ENCODE measurements at places on chromosomes 7 and 10. TPM values are rescaled to one million over a fixed set of nuclear protein-coding genes. Genes with fewer than 3 reads are reported as not detected.
A peak's percentile ranks its signal among the peaks of the same experiment; 100 is the strongest.

LIPM gene
- total RNA-seq, result not detected

DNA sequence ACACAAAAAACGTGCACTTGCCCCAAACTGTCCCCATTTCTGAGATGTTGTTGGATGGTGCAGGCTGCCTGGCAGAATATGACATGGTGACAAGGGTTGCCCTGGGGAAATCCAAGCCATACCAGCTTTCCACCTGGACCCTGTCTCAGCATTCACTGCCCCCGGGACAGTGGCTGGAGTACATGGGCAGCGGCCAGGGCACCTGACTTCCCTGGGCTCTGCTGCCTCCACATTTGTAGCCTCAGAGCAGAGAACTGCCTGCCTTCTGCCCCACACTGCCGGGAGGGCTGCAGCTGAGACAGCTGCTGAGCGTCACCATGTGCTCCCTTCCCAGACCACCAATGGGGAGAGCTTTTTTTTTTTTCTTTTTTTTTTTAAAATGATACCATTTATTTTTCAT lies 222.9 kb upstream of the ZNF32 start:
- DNase-seq, result no peak
- H3K4me3 ChIP-seq, result no peak overlapping the region
- no peaks in the 10 kb centered on the region for H3K27me3 ChIP-seq
- no peak overlapping the region for H3K27ac ChIP-seq

DNA sequence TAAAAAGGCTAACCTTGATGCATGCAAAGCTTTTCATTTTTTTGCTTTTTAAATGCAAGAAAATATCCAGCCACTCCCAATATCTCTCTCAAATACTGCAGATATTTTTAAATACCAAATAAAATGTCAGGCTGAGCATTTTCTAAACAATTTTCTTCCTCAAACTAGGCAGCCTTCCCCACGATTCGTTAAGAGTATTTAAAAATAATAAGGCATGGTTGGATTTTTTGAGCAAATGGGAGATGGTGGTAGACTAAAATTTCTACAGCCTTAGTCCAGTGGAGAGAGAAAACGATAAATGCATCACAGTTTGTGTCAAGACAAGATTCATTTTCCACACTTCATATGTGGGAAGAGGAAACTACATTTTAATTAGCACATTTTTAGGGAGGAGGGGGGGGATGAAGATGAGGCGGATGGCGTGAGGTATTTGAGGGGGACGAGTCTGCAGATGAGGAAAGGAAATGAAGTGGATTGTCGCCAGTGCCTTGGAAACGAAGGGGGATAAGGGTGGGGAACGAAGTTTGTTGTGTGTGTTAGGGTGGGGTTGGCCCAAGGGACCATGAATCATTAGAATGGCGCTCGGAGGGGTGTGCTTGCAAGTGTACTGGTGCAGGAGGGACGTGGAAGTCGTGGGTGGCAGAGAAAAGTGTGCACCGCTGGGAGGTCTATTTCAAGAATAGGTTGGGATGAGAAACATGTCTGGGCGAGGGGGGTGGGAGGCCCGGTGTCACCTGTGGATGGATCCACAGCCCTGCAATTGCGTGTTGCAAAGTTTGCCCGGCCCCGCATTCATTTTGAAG lies 1.2 kb upstream of the ADD3 start:
- no peak for DNase-seq
- H3K36me3 ChIP-seq, result no peaks in the 10 kb centered on the region
- H3K27ac ChIP-seq, result peak overlapping the region; percentile 81
- H3K4me3 ChIP-seq, result no peak overlapping the region
- H3K4me1 ChIP-seq, result peaks cover 28% of the 10 kb centered on the region

DNA sequence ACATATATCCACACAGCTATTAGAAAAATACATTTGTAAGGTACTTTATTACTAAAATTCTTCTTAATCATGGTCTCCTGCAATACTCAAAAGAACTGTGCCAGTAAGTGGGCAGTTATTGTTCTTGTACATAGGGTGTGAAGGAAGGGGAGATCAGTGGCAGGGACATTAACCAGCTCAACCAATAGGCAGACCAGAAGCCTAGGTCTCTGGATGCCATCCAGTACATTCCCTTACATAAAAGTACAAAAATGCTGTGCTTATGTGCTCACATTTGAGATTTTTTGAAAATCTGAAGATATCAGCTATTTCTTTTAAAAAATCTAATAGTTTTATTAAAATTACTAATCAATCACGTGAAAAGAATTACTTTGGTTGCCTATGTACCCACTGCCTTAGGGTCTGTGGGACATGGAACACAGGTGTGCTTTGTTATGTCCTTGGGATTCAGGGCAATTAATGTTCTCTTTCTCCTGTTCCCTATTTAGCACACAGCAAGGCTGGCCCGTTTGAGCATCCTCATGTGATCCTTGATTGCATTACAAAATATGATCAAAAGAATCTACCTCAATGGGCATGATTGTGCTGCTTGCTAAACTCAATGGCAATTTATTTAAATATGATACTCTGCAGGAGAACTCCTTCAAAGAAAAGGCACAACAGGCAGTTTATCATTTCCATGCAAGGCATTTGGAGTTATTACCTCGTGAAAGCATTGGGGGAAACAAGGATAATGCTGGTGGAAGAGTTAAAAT lies 22.7 kb downstream of the TWIST1 start:
- no peak for DNase-seq
- no peaks in the 10 kb centered on the region for H3K27me3 ChIP-seq
- no peaks in the 10 kb centered on the region for H3K36me3 ChIP-seq
- no peaks in the 10 kb centered on the region for H3K4me1 ChIP-seq
- no peak overlapping the region for H3K4me3 ChIP-seq

GRCh38 chr7:48084727-48085432 lies 4.2 kb upstream of the UPP1 start:
- H3K36me3 ChIP-seq, result no peaks in the 10 kb centered on the region
- peaks cover 64% of the 10 kb centered on the region for H3K4me1 ChIP-seq
- DNase-seq, result peak; percentile 47
- no peak overlapping the region for H3K4me3 ChIP-seq
- H3K27me3 ChIP-seq, result no peaks in the 10 kb centered on the region

GRCh38 chr7:158103378-158103777 lies 484.2 kb downstream of the PTPRN2 start:
- no peak overlapping the region for H3K27ac ChIP-seq
- H3K4me3 ChIP-seq, result no peak overlapping the region
- no peaks in the 10 kb centered on the region for H3K27me3 ChIP-seq
- H3K4me1 ChIP-seq, result no peaks in the 10 kb centered on the region
- no peaks in the 10 kb centered on the region for H3K36me3 ChIP-seq

DNA sequence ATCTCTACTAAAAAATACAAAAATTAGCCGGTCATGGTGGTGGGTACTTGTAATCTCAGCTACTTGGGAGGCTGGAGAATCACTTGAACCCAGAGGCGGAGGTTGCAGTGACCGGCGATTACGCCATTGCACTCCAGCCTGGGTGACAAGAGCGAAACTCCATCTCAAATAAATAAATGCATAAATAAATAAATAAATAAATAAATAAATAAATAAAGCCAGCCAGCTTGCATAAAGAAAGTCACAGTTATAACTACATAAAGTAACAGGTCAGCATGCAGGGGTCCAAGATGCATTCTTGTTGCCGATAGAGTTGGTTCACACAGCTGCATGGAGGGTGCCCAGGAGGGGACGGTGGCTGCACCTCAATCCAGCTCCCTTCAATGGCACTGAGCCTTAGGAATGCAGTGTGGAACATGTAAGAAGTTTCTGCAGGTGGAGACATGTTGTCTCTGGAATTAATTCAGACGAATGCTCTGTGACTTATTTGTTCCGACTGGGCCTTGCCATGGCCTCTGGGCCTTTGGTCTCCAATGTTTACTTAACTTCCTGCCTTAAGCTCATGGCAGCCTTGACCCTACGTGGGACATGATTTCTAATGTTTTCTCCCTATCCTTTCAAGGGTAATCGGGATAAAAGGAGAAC lies 159.6 kb upstream of the PRKCQ start:
- H3K4me3 ChIP-seq, result no peak overlapping the region
- no peaks in the 10 kb centered on the region for H3K36me3 ChIP-seq
- no peak for DNase-seq

DNA sequence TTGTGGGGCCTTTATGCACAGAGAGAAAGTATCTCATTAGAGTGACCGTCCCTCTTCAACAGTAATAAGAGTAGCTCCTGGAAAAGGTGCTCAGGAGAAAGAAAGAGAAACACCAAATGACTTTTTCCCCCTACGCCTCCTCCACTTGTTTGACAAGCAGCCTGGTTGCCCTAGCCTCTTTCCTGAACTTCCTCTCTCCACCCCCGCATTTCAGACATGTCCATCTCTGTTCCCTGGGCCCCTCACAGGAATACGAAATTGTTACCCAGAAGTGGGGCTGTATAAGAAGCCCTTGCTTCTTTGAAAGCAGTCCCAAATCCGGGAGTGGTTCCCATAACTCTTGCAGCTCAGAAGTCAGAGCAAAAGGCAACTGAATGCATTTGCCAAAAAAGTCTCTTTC lies 119.6 kb upstream of the ADO start:
- DNase-seq, result no peak
- H3K4me1 ChIP-seq, result peaks cover 33% of the 10 kb centered on the region
- H3K36me3 ChIP-seq, result no peaks in the 10 kb centered on the region
- no peak overlapping the region for H3K4me3 ChIP-seq
- no peak overlapping the region for H3K27ac ChIP-seq
- H3K27me3 ChIP-seq, result no peaks in the 10 kb centered on the region

DNA sequence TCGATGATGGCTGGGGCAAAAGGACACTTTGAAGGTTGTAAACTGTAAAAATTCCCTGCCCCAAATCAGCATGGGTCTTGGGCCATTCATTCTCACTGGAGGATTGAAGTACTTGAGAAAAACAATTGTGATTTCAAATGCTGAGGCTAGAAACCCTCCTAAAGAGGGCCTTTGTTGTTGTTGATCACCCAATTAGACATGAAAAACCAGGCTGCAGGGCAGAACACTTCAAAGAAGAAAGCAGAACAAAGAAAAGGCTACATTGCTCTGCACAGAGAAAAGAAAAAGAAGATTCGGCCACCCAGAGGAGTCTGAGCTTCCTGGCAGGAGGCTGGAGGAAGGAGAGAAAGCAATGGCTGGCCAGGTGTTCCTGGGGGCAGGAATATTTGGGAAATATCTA lies 143.1 kb downstream of the NPY start:
- no peaks in the 10 kb centered on the region for H3K4me1 ChIP-seq
- H3K27me3 ChIP-seq, result no peaks in the 10 kb centered on the region

All from CD4-positive, alpha-beta memory T cell (primary cell).